ENCODE measurements at places on chromosomes 11 and 22.

GRCh38 chr11:103898065-103898464, 138.4 kb upstream of the DDI1 start:
- no peak for DNase-seq

DNA sequence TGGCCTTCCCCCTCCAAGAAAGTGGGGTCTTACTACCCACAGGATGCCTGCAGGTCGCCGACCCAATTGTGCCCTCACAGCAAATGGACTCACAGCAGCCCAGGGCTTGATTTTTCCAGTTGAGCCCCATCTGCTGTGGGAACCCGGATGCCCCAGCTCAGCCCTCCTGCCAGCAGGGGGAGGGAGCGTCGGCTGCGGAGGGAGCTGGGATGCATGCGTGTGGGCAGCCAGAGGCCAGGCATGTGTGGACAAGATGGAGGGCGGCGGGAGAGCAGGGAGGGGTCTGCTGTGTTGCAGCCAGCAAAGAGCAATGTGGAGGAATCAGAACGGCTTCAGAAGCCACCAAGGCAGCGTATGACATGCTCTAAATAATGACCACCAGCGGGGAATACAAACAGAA, 41.0 kb upstream of the EIF3D start:
- no peak for DNase-seq

- no peak for DNase-seq
Measured at GRCh38 chr11:46555267-46556054, 38.4 kb downstream of the AMBRA1 start.

- DNase-seq: no peak
Measured at GRCh38 chr11:45974806-45975205, 52.4 kb downstream of the LARGE2 start.

DNA sequence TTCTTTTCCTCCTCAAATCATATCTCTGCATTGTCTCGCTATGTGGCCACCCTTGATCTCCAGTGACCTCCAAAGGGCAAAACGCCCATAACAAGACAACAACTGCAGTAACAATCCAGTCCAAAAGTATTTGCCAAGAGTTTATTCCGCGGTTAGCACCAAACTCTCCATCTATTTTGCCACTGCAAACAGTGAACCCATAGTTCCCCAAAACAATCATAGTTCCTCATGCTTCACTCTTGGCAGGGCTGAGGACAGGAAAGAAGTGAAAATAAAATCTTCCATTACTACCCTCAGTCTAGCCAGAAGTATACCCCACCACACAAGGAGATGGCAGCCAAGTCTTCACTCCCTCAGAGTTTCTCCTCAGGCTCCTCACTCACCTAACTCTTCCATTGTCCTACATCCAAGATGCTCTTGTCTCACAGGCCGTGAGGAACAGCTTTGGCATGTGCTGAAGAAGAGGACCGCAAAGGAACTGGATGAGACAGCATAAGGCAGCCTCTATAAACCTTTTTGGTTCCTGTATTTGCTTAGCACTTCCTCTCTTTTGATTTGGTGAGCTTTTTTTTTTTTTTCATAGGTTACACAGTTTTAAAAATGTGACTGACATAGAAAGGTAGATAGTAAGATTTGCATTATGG, at the start of gene LPXN:
TSS of gene LPXN (minus strand) at position 480 of the 644 bp plus-strand sequence. CDS start at position 396, 84 bp downstream.
- DNase-seq: peak; percentile 78

All from stimulated activated effector memory CD8-positive, alpha-beta T cell treated with anti-CD3 and anti-CD28 coated beads, Interleukin-12 subunit alpha, Interleukin-12 subunit beta, amount 100 ng/mL, for 72 hours (primary cell).